ENCODE measurements at places on chromosomes 13 and 19.

DNA sequence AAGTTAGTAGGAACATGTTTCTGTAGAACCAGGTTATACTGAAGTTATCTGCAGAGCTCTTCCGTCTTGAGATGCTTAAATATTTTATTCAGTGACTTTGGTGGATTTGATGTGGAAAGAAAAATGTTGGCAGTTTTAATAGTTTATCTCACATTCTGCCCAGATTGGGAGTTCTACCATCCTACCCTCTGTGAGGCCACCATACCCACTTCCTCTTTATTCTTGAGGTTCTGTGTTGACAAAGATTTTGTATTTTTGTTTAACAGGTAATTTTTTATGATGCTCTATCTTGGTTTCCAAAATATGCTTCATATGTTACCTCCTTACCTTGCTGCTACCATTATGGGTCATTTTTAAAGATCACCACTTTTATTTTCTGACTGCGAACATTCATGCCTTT is 156.2 kb upstream of the ATXN8OS start:
- DNase-seq = no peak

- DNase-seq = no peak
Measured at GRCh38 chr13:80604098-80604497, 263.2 kb upstream of the SPRY2 start.

GRCh38 chr19:50721441-50722137 is 1.6 kb upstream of the CLEC11A start:
- no peak for DNase-seq

DNA sequence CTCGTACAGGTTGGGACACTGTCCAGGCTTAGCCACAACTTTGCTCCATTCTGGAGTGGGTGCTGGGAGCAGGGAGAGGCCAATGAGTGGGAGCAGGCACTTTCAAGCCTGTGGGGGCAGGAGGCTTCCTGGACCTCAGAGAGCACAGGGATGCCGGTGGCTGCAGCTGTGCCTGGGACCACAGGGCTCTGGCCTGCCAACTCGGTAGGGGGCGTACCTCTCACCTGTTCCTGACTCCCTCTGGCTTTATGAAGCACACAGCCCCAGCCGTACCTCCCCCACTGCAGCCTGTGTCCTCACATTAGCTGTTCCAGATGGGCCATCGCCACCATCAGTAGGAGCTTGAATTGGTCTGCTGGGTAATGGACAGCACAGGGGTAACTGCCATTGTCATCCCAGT is 278.7 kb upstream of the KLHL1 start:
- no peak for DNase-seq

DNA sequence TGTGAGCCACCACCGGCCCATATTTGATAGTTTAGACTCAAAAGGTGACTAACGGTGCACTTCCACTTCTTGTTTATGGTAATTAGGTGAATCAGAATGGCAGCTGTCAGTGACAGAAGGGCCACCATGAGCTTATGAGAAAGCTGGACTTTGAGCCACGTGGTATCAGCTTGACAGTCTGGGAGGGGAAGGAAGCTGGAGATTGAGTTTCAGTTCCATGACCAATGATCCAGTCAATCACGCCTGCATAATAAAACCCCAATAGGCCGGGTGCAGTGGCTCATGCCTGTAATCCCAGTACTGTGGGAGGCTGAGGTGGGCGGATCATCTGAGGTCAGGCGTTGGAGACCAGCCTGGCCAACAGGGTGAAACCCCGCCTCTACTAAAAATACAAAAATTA is 8.2 kb downstream of the EID2B start:
- DNase-seq = no peak

DNA sequence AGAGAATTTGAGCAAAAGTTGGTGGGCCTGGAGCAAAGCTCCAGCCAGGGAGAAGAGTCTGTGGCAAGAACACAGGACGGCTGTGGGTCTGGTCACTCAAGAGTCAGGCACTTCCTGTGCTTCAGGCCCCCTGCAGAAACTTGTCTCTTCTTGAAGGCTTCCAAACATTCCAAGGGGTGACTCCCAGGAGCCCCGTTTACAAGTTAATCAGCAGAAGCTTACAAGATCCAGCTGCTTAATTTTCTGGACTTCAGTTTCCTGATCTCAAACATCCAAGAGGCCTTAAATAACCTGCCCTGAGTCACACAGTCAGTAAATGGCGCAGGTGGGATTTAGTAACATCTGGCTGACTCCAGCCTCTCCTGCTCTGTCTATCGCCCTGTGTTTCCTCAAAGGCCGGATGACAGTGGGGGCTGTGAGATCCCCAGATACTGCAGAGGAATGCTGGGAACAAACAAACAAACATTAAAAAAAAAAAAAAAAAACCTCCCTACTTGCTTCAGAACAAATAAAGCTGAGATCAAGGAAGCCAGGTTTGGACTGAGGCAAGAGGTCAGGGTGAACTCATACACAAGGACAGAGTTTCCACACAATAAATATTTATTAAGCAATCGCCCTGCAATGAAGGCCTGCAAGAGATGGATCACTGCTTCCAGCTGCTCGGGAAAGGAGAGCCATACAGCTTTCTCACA is 175.4 kb upstream of the RFC3 start:
- DNase-seq = peak; percentile 54

DNA sequence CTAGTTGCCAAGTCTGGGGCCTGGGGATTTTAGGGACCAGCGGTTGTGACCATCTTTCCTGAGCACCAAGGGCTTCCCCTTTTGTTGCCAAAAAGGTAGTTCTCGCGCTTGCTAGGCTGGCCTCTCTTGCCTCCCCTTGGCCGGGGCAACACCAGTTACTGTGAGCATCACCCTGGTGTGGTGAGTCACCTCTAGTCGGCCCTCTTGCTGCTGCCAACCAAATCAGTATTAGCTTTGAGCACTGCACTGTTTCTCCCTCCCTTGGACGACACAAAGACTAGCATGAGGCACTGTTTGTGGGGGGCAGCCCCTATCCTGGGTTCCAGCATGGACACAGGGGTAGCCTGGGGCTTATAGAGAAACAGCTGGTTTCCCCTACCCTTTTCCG is 6.9 kb downstream of the SYDE1 start:
- no peak for DNase-seq

GRCh38 chr13:53336441-53337160 is 308.0 kb downstream of the OLFM4 start:
- no peak for DNase-seq

- DNase-seq = no peak
Measured at GRCh38 chr19:3538965-3539755, at the start of gene TEKTIP1. Gene TEKTIP1 (plus strand): TSS chr19:3539174. CDS start chr19:3539178, 4 bp downstream.

- DNase-seq = no peak
Measured at GRCh38 chr19:6963937-6964336, 57.3 kb downstream of the MBD3L2B start.

DNA sequence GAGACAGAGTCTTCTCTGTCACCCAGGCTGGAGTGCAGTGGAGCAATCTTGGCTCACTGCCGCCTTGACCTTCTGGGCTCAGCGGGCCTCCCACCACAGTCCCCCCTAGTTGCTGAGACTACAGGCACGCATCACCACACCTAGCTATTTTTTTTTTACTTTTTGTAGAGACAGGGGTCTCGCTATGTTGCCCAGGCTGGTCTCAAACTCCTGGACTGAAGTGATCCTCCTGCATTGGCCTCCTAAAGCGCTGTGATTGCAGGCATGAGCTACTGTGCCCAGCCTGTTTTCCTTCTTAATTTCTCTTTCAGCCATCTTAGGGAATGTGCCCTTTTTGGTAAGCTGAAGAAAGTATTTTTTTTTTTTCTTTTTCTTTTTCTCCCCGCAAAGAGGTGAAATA is 42.6 kb upstream of the RNF113B start:
- no peak for DNase-seq
